ENCODE measurements at places on chromosomes 13 and 19.

DNA sequence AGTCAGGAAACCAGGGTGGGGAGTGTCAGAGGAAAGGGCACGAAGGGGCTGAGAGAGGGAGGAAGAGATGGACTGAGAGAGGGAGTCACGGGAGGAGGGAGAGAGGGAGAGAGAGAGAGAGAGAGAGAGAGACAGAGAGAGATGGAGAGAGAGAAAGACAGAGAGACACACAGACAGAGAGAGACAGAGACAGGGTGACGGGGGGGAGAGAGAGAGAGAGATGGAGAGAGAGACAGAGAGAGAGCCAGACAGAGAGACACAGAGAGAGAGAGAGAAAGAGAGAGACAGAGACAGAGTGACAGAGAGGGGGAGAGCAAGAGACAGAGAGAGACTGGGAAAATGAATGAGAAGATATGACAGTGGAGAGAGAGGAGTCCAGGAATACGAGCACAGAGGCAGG, 494 bp upstream of the KLK14 start:
- no peak for DNase-seq

- DNase-seq = no peak
These were observed 2.8 kb downstream of the PNMA8B start for GRCh38 chr19:46492841-46493235.

- no peak for DNase-seq
These were observed 14.2 kb upstream of the SLC15A1 start for GRCh38 chr13:98766697-98767096.

- DNase-seq = no peak
These were observed 1.4 kb downstream of the KCTD15 start for GRCh38 chr19:33797802-33798671.

DNA sequence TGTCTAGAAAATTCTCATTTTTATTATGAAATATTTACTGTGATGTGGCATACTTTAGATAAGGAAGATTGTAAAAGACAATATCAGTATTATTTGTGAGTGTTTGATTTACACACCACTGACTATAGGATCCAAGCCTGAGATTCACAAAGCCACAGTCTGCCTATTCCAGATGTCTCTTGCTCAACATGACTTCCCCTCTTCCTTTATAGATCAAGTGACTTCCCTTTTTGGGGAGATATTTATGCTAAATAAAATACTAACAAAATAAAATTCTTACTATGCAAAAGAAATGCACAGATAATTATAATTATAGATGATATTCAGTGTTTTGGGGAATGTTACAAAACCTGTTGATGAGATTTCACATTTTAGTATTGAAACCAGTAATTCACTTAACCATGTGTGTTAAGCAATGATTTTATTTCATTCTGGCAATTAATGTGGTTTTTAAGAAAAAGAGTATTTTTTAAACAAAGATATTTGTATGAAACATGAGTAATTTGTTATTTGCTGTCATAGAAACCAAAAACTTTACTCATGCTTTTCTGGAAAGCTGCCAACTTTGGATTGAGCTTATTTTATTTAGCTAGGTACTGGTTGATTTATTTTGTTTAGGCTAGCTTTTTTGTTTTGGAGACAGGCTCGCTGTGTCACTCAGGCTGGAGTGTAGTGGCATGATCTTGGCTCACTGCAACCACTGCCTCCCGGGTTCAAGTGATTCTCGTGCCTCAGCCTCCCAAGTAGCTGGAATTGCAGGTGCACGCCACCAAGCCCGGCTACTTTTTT, 13.7 kb upstream of the GPR183 start:
- no peak for DNase-seq
